Left kidney (tissue), 8 donors: ENCODE measurements at places on chromosomes 1 and 21. TPM values are rescaled to one million over a fixed set of nuclear protein-coding genes. Genes with fewer than 3 reads are reported as not detected.
A peak's percentile ranks its signal among the peaks of the same experiment; 100 is the strongest.

GRCh38 chr1:206970446-206970845 is at the start of gene FCAMR:
TSS of gene FCAMR (minus strand) at chr1:206970460. CDS start at chr1:206970125, 335 bp downstream.
- no peak for DNase-seq

GRCh38 chr1:155014709-155015508 is 12.3 kb downstream of the ZBTB7B start:
- no peak for DNase-seq

DNA sequence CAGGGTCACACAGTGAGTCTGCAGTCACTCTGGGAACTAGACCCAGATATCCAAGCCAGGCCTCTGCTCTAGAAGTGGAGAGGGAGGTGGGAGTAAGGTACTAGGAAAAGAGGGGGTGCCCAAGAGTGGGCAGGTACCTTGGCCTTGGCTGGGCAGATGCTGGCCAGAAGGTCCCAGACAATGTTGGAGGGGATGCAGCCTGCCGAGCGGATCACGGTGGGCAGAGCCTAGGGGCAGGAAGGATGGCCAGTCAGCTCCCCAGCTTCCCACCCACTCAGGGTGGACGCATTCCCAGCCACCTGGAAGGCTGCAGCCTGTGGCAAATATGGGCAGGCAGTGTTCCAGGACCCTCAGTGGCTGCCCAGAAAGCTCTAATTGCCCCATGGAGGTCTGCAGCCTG is 23.3 kb downstream of the SPOCD1 start:
- no peak for DNase-seq

DNA sequence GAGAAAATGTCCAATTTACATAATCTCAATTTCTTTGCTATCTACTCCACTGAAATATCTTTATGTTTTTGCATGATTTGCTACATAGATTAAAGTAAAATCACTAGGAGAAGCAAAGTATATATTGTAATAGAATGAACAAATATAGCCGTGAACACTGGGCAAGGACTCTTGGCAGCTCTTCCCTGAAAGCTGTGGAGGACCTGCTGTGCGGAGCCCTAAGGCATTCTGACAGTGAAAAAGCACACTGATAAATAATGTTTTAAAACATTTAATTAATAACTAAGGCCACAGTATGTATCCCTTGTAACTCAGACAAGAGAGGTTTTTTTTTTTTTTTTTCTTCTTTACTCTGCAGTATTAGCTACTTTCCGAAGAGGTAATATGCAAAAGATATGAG is 256.1 kb upstream of the DPYD start:
- DNase-seq, result no peak

GRCh38 chr1:38052750-38053415 is 6.3 kb upstream of the POU3F1 start:
- DNase-seq, result no peak

DNA sequence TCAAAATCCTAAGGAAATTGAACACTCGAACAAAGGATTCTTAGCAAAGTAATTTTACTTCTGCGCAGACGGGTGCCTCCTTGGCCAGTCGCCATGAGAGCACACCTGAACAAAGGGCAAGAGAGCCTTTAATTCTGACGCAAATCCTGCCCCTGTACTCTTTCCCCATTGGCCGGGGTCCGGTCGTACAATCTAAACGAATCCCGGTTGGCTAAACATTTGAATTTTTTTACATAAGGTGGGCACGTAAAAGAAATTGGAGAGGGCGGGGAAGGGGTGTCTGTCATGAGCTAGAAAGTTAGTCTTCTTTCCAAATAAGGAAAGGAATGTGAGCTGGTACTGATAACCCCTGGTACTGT is 8.2 kb upstream of the IL22RA1 start:
- DNase-seq, result peak; percentile 85

- peak; percentile 51 for DNase-seq
These were observed 423.9 kb downstream of the DSCAM start for GRCh38 chr21:40422896-40423635.

DNA sequence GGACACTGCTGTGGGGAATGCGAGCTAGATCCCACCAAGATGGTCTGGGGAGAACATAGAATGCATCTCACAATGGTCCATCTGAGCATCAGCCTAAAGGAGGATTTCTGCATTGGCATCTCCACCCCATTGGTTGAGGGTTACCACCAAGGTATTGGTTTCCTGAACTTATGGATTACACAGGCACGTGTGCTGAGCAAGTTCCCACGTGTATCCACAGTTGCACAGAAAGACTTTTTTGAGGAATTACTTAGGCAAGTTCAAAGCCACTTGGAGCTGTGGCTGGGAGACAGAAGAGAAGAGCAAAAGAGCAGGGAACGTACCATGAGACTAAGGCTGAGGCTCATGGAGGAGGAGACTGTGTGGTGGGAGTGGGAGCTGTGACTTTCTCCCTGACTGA is 43.1 kb downstream of the KCNA2 start:
- no peak for DNase-seq

- DNase-seq, result no peak
These were observed 68.4 kb downstream of the SCCPDH start for GRCh38 chr1:246792603-246793002.

GRCh38 chr1:223082914-223083313 is 60.1 kb downstream of the TLR5 start:
- no peak for DNase-seq

- no peak for DNase-seq
These were observed 148.3 kb downstream of the MATN1 start for GRCh38 chr1:30575066-30575465.

- no peak for DNase-seq
These were observed 40.2 kb upstream of the SLC6A9 start for GRCh38 chr1:44071461-44071860.

GRCh38 chr1:208159555-208160258 is 84.5 kb downstream of the PLXNA2 start:
- DNase-seq, result peak; percentile 86

- no peak for DNase-seq
These were observed 1.2 kb downstream of the RUSC1 start for GRCh38 chr1:155321639-155322503.

- peak; percentile 67 for DNase-seq
These were observed 8.4 kb upstream of the KCNN3 start for GRCh38 chr1:154878371-154879037.

GRCh38 chr1:17725084-17725719 is 29.9 kb upstream of the ACTL8 start:
- DNase-seq, result no peak

DNA sequence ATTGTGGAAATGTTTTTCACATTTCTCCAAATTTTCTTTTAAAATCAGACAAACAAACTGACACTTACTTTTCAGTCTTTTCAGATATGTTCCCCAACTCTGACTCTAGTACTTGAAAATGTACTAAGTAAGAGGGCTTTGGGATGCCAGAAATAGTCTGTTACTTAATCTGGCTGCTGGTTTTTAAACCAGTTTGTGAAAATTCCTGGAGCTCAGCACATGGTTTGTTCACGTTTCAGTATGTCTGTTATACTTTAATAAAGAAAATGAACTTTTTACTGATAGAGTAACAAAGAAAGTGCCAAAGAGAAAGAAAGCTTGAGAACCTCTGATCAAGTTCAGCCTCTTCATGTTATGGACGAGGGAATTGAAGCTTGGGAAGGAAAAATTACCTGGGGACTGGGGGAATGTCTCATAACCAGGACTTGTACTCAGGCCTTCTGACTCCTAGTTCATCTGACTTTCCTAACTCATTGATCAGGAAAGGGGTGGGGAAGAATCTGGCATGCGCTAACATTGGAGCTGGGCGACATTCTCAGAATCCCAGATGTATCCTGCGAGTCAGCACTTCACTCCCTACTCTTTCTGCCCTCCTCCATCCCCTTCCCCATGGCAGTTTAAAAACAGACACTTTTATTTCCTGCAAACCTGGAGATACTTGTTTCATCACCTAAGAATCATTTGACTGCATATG is 30.8 kb upstream of the DNAJC6 start:
- no peak for DNase-seq

- no peak for DNase-seq
These were observed 198.5 kb downstream of the SMYD3 start for GRCh38 chr1:246308533-246309075.

GRCh38 chr21:32457360-32457840 is 44.9 kb downstream of the EVA1C start:
- peak; percentile 27 for DNase-seq

GRCh38 chr1:93659822-93660503 is 21.7 kb downstream of the BCAR3 start:
- no peak for DNase-seq

DNA sequence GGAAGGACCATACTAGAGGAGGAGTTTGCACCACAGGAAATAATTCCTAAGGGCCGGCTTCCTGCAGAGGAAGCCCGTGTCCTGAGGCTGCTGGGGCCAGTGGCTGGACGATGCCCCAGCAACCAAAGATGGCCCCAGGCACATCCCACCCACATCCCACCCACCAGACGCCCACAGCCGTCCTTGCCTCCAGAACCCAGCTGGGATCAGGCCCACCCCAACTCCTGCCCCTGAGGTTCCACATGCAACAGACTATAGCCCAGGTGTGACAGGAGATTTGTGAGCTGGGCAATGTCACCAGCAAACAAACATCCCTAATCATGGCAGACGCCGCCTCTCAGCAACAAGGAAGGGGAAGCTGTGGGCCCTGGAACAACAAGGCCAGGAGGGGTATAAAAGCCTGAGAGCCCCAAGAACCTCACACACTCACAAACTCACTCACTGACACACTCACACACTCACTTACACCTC is at the start of gene KRTAP10-9:
KRTAP10-9 (plus strand) TSS at position 421 of the 471 bp plus-strand sequence. CDS start 79 bp downstream, outside the sequence.
- DNase-seq, result no peak

GRCh38 chr1:182634306-182635072 is 30.3 kb upstream of the RGS16 start:
- DNase-seq, result no peak

DNA sequence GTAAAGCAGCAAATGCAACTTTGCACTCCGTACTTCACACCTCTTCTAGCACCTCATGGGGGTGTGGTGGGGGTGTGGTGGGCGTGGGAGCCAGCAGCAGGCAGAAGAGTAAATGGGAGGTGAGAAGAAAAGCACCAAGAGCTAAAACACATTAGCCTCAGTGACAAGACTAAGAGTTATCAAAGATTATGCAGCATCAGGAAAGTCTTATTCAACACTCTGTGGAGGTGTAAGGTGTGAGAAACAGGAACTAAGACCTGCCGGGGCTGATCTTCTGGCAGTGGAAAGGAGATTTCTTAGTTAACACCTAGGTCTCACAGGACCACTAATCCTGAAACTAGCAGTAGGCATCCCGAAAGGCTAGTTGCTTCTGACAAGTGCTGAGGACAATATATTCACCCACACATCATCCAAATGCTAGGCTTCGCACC is 9.9 kb downstream of the TGFBR3 start:
- no peak for DNase-seq

GRCh38 chr1:47732489-47732888 is 264.7 kb downstream of the TRABD2B start:
- no peak for DNase-seq

GRCh38 chr1:183365676-183366075 is 52.5 kb downstream of the NMNAT2 start:
- DNase-seq, result no peak

- DNase-seq, result no peak
These were observed 253.2 kb upstream of the RRP15 start for GRCh38 chr1:218031901-218032300.

GRCh38 chr1:19074361-19074901 is 118.0 kb upstream of the IFFO2 start:
- DNase-seq, result no peak

- DNase-seq, result no peak
These were observed 4.5 kb downstream of the RAB7B start for GRCh38 chr1:205998457-205999241.

DNA sequence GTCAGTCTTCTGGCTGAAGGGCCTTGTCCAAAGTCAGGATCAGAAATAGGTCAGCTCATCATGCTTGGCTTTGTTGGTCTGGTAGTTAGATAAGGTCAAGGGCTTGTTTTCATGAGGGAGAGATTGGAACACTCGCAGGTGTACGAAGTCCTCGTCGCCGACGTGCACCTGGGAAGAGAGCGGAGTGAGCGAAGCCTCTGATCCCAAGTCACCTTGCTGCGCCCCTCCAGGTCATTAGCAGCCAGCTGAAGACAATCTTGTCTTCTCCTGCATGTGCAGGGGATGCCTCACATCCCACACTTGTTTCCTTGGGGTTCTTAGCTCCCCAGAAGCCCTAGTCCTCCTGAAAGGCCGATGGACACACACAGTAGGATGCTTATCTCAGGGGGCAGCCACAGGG is 1.9 kb downstream of the CSTB start:
- DNase-seq, result no peak

GRCh38 chr1:77424236-77424635 is 142.4 kb downstream of the AK5 start:
- no peak for DNase-seq

GRCh38 chr1:234716908-234717375 is 107.0 kb upstream of the IRF2BP2 start:
- DNase-seq, result no peak

Gene CDC42
- 393 TPM for polyA plus RNA-seq

Gene IFNLR1
- 3.5 TPM for polyA plus RNA-seq

Gene DYRK3
- 8.0 TPM for polyA plus RNA-seq

Gene RGS13
- not detected for polyA plus RNA-seq

Gene RSPO1
- polyA plus RNA-seq, result 5.9 TPM

Gene PEF1
- 69.0 TPM for polyA plus RNA-seq

Gene ASCL5
- polyA plus RNA-seq, result 0.15 TPM

Gene TNFRSF18
- 0.38 TPM for polyA plus RNA-seq

Gene TMPRSS3
- 1.7 TPM for polyA plus RNA-seq

Gene LMX1A
- not detected for polyA plus RNA-seq

Gene CDK18
- polyA plus RNA-seq, result 27.1 TPM

Gene SPRR2F
- polyA plus RNA-seq, result not detected

Gene C1orf116
- polyA plus RNA-seq, result 18.5 TPM

Gene NTMT2
- polyA plus RNA-seq, result not detected

Gene LCE2B
- polyA plus RNA-seq, result not detected

Gene KRTAP10-12
- not detected for polyA plus RNA-seq
